ENCODE measurements at places on chromosomes 6 and 20. TPM values are rescaled to one million over a fixed set of nuclear protein-coding genes. Genes with fewer than 3 reads are reported as not detected.

DNA sequence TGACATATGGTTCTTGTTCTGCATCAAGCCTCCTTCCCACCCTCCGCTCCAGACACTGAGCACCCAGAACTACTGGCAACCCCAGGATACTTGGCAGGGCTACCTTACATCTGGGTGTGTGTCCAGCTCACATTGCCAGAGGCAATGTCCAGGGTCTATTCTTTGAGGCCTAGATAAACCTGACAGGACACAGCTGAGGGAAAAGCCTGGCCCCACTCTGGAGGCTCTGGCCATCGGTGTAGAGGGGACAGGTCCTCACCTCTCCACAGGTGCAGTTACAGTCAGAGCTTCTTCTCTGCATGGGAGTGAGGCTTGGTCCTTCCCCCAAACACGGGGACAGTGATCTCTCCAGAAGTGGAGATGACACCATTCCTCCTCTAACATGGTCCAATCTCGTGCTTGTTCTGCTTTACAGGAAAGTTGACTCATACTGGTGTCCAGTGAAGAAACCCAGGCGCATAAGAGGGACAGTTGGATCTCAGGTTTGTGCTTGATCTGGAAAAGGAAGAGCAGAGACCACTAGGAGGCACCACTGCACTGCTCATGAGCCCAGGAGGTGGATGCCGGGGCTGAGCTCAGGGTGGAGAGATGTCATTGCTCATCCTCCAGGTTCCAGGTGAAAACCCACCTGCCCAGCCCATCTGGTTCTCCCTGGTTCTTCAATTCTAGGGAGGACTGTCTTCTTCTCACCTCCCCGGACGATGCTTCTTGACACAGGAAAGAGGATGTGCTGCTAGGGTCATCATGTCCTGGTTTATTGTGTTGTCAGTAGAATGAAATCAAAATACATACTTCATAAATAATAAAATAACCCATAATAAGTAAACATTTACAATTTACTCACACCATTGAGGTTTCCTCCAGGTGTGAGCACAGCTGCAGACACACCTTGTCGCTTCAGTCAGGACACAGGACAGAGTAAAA, 14.7 kb downstream of the HLA-F start:
- DNase-seq, result peak; percentile 62

GRCh38 chr6:90574610-90575009, 12.3 kb downstream of the MAP3K7 start:
- DNase-seq, result no peak

TGM2 gene
- total RNA-seq, result 113 TPM

GRCh38 chr6:138622967-138623366, 123.7 kb upstream of the NHSL1 start:
- no peak for DNase-seq

GRCh38 chr6:39746795-39747194, 21.6 kb upstream of the KIF6 start:
- no peak for DNase-seq

MEP1A gene
- not detected for total RNA-seq

GRCh38 chr20:10474606-10475184, 39.6 kb downstream of the SLX4IP start:
- no peak for DNase-seq

DNA sequence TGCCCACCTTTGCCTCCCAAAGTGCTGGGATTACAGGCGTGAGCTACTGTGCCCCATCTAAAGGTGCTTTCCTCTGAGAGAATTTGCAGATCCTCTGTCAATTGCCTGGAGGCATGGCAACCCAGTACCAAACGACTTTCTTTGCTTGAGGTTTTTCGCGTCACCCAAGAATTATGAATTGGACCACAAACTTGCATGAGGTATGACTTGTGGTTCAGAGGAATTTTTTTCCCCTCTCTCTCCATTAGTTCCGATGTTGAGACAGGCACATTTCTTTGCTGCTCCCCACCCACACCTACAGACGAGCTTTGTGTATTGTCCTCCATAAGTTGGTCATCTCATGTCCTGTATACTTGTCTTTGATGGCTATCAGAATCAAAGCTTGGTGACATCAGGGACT, 11.8 kb upstream of the SCAF8 start:
- DNase-seq, result no peak

NDRG3 gene
- 36.0 TPM for total RNA-seq

- DNase-seq, result no peak
Measured at GRCh38 chr6:98484696-98485095, 349.7 kb upstream of the POU3F2 start.

TBXT gene
- not detected for total RNA-seq

DNA sequence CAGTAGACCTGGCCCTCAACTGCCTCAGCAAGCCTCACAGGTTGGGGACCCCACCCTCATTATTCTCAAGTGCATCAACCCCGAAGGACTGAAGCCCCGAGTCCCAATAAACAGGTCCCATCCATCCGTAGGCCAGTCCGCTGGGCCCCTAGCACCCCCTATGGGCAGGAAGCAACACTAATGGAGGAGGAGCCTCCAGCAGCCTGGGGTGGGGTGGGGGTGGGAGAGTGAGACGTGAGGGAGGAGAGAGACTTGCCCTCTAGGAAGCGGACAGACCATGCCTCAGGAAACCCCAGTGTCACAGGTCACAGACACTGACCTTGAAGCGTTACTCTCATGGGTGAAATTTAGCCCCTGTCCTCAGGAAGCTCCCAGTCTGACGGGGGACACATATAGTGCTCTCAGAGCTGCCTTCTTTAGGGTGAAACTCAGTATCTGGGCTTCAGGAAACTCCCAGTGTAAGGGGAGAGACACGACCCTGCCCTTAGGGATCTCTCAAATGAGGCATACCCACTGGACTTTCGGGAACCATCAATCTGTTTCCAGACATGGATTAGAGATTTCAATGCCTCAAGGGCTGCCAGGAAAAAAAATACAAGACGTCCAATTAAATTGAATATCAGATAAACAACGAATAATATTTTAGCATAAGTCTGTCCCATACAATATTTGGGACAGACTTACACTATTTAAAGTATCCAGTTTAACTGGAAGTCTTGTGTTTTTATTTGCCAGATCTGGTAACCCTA, 125.8 kb downstream of the MRPL14 start:
- no peak for DNase-seq

- no peak for DNase-seq
Measured at GRCh38 chr6:111550953-111551352, 54.7 kb downstream of the TRAF3IP2 start.

DNA sequence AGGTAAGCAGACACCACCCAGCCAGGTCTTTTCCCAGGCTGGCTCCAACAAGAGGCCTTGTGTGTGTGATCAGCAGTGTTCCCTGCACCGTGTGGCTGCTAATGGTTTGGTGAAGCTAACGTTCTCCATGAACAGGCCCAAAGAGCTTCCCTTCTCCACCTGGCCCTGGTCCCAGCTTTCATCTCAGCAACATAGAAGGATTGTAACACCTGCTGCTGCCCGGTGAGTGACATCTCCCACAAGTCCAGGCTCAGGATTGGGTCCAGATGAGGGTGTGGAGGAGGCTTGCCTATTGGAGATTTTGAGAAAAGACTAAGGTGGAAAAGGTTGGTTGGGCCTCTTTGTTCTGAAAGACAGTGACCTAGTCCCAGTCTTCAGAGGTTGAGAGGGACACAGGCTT, 89.6 kb downstream of the TMEM242 start:
- no peak for DNase-seq

PSORS1C2 gene
- total RNA-seq, result not detected

DNA sequence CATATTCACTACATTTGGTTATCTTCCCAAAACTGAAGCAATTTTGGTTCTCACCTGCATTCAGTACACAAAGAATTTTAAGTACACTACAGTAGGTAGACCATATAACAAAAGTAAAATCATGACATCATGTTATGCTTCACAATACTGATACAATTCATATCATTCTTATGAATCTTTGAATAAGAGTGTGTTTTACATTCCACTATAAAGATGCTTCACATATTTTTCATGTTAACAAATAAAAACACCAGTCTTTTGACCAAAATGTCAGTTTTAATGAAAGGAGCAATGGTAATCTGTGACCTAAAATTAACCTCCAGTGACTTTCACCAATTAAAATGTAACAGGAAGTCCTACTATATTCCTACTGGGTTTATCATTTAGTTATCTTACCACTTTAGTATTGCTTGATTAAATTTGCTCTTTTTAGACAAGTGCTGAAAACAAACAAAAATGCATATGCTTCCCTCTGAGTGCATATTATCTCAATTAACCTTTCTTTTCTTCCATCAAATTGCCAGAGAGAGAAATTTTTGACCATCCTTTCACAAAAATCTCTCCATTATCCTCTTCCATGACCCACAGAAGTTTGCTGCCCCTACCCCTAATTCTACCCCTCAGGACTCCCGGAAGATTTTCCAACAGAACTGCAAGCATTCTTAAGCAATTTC, 49.3 kb downstream of the PHIP start:
- no peak for DNase-seq

DNA sequence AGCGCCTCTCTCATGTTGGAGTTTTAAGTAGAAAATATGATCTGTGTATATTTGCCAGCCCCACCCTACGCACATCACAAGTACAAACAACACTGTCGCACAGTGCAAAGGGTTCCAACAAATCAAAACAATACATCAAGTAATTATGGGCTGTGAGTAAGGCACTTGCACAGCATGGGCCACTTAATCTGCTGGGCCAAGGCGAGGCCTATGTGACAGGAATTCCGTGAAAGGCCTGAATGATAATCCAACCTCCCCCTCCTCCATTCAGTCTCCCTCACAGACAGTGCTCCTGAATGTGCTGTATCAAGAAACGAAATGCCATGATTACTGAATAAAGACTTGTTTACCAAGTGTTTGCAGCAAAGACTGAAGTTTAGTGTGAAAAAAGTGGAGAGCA, 130.1 kb upstream of the SLC2A12 start:
- no peak for DNase-seq

DNA sequence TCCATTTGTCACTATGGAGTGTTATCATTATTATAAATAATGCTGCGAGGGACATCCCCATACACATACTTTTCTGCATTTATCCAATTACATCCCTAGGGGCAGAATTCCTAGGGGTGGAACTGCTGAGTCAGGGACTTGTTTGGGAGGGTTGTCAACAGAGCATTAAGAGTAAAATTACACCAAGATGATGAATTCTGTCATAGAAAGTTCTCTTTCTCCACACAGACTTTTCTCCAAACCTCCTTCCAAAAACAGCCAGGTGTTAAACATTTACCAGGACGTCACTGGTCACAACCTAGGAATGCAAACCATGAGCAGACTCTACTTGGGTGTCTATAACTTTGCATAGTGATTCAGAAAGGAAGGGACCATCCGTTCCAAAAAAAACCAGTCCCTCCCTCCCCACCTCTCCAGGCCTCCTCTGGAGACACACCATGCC, 95.5 kb downstream of the PRND start:
- DNase-seq, result no peak

- peak; percentile 42 for DNase-seq
Measured at GRCh38 chr20:49245921-49246740, 26.9 kb downstream of the DDX27 start.

VNN1 gene
- not detected for total RNA-seq

DNA sequence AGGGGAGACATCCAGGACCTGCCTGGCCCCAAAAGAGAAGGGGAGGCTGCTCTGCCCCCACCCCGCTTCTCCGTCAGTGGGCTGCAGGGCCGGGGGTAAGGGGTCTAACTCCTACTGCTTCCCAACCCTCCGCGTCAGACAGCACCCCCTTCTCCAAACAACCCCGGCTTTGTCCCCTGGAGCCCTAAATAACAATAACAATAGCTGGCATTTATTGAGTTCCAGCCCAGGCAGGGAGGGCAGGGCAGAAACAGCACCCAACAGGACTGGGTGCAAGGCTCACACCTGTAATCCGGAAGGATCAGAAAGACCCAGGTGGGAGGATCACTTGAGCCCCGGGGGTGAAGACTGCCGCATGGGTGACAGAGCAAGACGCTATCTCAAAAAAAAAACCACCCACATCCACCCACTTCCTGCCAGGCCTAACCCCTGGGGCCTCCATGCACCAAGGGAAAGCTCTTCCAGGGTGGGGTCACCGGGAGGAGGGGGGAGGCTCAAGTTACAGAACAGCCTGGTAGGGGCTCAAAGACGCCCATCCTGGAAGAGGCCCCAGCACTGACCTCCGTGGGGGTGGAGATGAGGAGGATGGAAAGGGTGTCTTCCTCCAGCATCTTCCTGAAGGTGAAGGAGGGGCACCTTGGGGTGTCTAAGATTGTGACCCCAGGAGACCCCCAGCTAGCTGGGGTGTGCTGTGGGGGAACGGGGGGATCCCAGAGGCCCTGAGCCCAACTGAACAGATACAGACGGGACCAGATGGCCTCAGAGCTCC, 1.3 kb upstream of the FNDC11 start:
- DNase-seq, result no peak

HAO1 gene
- total RNA-seq, result 0.13 TPM

DNA sequence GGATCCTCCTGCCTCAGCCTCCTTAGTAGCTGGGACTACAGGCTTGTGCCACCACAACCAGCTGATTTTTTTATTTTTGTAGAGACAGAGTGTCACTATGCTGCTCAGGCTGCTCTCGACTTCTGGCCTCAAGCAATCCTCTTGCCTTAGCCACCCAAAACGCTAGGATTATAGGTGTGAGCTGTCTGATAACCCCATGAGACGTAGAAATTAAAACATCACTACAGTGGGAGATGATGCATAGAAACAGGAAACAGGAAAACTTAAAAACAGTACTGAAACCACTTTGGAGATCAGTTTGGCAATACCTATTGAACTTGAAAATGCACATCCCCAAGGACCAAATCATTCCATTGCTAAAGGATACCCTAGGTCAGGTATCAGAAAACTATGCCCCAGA, 10.8 kb downstream of the SENP6 start:
- DNase-seq, result no peak

GRCh38 chr6:21478411-21478810, 115.1 kb upstream of the SOX4 start:
- no peak for DNase-seq

DNA sequence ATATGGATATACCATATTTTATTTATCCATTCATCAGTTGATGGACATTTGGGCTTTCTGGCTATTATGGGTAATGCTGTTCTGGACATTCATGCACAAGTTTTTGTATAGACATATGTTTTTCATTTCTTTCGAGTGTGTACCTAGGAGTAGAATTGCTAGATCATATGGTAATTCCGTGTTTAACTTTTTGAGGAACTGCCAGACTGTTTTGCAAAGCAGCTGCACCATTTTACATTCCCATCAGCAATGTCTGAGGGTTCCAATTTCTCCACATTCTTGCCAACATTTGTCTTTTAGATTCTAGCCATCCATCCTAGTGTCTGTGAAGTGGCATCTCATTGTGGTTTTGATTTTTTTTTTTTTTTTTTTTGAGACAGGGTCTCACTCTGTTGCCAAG, 20.8 kb downstream of the SRC start:
- no peak for DNase-seq

DNA sequence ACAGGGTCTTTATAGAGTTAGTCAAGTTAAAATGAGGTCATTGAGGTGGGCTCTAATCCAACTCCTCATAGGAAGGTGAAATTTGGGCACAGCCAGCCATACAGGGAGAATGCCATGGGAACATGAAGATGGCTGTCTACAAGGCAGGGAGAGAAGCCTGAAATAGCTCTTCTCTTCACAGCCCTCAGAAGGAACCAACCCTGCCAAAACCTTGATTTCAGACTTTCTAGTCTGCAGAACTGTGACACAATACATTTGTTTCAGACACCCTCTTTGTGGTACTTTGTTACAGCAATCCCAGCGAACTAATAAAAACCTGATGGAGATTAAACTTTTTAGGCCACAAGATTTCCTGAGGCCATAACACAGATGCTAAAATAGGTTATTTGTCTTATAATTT, 43.1 kb upstream of the HECA start:
- no peak for DNase-seq

Data from Panc1 (cell line).